ENCODE measurements at places on chromosomes 2 and 18.

GRCh38 chr18:49553003-49553402 lies 8.9 kb upstream of the LIPG start:
- DNase-seq: no peak

DNA sequence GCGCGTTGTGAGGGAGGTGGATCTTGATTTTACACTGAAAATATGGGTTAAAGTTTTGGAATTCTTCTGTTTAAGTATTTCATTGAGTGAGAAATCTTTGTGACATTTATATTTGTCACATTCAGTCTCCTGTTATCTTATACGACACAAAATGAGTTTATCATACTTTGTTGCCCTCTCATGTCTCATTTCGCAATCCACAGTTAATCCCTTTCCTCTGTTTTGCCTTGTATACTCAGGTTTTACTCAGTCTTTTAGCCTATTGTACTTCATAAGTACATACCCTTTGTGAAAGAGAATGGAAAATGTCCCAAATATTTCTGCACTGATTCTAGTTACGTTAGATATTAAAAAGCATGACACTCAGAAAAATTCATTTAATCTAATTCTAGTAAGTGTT lies 142.7 kb downstream of the ATP9B start:
- DNase-seq: no peak

- DNase-seq: no peak
Measured at GRCh38 chr2:71901466-71901865, 246.2 kb downstream of the CYP26B1 start.

DNA sequence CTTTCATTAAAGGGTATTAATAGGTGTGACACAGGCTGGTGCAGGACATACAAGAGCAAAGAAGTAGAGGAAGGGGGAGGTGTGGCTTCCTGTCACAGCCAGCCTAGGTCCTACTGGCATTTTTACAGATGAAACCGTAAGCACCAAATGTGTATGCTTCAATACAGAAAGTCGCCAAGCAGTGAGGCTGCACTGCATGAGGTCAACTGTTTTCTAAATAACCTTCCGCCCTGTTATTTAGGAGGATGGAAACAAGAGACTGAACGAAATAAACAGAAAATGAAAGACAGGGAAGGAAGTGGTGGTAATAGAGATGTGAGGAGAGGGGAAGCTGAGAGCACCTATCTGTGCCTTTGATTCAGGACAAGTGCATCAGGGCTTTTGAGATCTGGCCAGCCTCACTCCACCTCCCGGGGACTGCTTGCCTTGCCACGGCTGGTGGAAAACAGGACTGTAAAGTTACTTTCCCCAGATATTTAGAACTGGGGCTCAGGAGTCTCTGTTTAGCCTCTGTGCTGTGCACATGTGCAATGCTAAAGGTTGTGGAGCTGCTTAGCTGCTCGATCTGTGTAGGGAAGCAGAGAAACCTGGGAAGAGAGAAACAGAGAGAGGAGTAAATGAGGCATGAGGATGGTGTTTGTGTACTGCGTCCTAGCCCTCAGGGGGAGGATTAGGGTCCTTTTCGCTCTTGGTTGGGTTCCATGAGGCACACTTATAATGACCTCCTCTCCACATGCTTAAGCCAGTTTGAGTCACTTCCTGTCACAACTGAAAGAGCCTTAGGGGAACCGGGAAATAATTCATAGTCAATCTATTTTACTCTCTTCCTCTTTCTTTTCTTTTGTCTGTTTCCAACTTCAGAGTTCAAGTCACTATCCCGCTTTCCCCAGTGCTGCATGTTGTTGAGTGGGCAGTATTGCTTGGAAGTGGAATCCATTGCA lies 62.3 kb upstream of the BOD1L2 start:
- no peak for DNase-seq

DNA sequence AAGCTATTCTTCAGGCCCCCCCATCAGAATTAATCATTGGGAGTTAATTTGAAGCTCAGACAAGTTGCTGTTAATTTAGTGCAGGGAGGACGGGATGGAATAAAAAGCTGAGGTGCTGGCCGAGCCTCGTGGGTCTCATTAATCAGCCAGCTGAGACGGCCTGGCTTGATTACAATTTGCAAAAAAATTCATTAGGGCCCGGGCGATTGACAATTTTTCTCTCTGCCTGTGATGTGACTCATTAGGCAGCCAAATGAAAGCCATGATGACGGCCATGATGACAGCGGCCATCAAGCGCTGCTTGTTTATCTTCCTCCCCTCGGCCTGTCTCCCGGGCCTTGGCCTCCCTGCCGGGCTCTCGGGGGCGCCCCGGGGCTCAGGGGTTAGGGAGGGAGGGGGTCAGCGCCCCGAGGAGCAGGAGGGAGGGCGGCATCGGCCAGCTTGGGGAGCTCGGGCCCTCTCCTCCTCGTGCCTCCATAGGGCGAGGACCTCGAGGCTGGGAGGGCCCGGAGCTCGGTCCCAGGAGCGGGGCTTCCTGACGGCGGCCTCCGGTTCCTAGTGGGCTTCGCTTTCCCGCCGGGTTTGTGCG lies 5.2 kb downstream of the GBX2 start:
- no peak for DNase-seq

GRCh38 chr2:134407154-134407890 lies 153.4 kb downstream of the MGAT5 start:
- DNase-seq: no peak

DNA sequence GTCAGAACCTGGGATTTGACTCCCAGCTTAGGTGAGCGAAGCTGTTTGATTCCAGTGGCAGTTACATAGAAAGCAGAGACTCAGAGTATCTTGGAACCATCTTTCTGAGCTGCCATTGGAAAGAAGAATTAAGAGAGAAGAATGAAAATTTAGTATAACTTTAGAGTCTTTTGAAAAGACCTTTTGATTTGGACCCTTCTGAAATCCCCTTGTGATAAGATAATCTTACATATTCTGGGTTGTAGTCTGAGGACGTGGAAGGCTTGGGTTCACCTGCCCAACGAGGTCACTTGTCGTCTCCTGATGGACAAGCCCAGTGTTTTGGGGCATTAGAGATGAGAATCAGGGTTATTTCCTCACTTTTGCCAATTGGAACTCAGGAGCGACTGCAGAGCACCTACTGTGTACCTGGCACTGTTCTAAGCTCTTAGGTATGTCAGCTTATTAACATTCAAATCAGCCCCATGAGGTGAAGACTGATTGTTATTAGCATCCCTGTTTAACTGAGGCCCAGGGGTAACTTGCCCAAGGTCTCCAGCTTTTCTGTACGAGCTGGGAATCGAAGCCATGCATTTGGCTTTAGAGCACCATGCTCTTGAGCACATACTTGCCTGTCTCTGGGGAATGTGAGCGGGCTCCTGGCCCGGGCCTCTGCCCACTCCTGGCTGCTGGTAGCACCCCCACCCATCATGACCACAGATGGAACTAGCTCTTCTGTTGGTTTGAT lies 2.9 kb downstream of the HK2 start:
- DNase-seq: no peak

GRCh38 chr2:6855860-6856547 lies 9.7 kb downstream of the CMPK2 start:
- DNase-seq: no peak
